GM04504 (cell line): ENCODE measurements at places on chromosomes 5 and 9.
A peak's percentile ranks its signal among the peaks of the same experiment; 100 is the strongest.

- DNase-seq, result no peak
Measured at GRCh38 chr5:99331061-99331460, 402.3 kb upstream of the CHD1 start.

- peak; percentile 27 for DNase-seq
Measured at GRCh38 chr9:69877852-69878514, 57.4 kb downstream of the CFAP95 start.

GRCh38 chr5:91495699-91496098 is 112.6 kb upstream of the ARRDC3 start:
- no peak for DNase-seq

GRCh38 chr5:1140818-1141189 is 28.9 kb upstream of the SLC12A7 start:
- DNase-seq, result no peak

DNA sequence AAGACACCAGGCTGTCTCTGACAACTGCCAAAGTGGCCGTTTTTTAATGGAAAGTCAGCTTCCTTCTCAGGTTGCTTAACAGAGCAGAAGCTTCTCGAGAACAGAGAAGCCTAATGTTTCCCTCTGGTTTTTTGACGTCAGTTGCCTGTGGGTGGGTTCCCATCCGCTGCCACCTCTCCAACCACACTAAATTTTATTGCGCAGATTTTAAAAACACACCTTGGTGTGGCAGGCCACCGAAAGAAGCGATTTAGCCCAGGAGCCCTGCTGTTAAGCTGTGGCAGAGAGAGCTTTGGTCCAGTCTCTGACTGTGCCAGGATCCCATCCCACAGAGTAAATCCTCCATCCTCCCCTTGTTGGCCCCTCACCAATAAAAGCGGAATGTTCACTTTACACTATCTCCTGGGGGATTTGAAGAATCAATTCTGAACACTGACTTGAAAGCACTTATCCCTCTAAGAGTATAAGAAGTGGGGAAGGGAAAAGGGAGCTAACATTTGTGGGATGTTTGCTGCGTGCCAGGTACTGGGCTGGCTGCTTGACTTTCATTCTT is 181.6 kb downstream of the AOPEP start:
- DNase-seq, result no peak

DNA sequence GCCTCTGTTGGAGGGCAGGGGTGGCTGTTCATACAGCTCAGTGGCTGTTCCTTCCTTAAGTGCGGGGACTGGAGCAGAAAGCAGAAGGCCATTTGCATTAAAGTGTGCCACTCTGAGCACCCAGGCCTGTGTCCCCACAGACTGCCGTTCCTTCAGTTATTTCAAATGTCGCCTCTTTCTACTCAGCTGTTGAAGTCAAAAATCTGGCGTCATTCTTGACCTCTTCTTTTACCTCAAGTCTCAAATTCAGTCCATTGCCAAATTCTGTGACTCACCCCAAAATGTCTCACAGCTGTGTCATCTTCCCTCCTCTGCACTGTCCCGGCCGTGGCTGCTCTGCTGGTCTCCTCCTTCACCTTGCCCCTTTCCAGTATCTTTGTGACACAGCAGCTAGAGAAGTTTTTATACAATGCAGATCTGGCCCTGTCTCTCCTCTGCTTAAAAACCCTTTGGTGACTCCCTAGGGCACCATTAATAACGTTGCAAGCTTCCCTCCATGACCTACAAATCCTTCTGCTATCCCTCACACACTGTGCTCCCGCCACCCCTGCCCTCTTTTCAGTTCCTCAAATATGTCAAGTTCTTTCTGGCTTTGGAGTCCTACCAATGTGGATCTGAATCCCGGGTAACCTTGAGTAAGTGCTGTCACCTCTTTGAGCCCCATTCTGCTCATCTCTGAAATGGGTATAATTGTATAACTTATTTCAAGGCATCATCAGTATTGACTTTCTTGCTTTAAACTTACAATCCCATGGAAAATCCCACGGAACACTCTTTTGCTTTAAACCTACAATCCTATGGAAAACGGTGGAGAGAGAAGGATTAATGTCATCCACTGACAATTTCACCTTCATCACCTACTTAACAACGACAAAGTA is 98.3 kb upstream of the BOD1 start:
- peak; percentile 82 for DNase-seq

- DNase-seq, result no peak
Measured at GRCh38 chr9:95876595-95876994, 1.1 kb downstream of the ERCC6L2 start.

DNA sequence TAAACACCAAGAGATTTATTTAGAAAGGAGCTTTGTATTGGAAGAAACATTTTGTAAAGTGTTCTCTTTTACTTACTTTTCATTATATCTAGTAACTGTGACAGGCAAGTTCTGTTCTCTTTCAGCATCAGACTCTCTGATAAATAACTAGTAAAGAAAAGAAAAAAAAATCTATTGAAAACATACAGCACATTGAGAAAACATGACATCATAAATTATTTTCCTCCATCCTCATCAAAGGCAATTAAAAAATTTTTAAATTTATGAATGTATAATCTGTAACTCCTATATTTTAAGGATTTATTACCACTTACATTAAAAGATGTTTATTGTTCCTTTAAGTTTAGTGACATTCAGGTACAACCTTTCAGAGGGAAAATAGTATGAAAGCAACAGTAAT is 11.1 kb downstream of the CCNH start:
- DNase-seq, result no peak

- DNase-seq, result no peak
Measured at GRCh38 chr5:38540314-38540713, 16.1 kb downstream of the LIFR start.

GRCh38 chr9:136621019-136621733 is 41.5 kb upstream of the EGFL7 start:
- no peak for DNase-seq

- DNase-seq, result no peak
Measured at GRCh38 chr5:60404171-60404570, 295.8 kb downstream of the DEPDC1B start.

DNA sequence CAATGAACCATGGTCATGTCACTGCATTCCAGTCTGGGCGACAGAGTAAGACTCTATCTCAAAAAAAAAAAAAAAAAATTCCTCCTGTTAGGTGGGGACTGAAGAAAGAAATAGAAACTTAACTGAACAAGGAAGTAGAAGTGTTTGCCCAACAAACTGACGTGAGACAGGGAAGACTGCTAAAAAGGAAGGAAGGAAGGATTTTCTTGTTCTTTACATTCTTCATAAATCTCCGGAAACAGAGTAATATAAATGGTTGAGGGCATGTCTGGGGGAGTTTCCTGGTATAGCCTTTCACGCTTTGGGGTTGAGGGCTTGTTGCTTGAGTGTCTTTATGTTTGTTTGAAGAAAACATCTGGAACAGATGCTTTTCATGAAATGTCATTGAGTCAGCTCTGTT is 3.1 kb downstream of the TOR1B start:
- no peak for DNase-seq

GRCh38 chr5:147400881-147401280 is 109.0 kb downstream of the DPYSL3 start:
- no peak for DNase-seq

- DNase-seq, result no peak
Measured at GRCh38 chr9:137366891-137367381, 56.0 kb downstream of the EXD3 start.

GRCh38 chr9:14247577-14247976 is 66.4 kb downstream of the NFIB start:
- DNase-seq, result no peak

DNA sequence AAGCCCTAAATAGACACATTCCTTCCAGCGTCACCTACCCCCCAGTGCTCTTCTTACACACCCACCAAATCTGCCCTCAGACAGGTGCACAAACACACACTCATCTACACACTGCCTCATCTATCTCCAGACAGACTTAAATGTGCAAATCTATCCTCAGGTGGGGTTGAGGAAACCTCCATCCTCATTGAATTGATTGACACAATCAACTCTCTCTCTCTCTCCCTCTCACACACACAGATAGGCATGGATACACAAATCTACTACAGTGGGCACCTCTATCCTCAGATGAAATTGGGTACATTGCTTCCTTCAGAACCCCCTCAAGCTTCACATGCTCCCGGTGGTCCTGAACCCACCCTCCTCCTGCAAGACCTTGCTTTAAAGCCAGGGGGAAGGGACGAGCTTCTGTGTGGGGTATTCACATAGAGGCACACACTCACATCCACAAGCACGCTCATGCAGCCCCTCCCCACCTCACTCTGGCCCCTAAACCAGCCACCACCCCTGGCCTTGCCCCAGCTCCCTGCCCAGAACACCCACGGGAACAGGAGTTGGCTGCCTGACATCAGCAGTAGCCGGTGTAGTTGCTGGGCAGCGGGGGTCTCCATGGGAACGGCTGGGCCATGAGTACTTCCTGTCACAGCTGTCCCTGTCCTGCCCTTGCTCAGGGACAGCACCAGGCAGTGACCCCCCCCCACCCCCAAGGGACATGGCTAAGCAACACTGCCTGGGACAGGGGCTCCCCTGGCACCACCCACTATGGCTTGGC is 22.8 kb downstream of the PCDH1 start:
- no peak for DNase-seq

DNA sequence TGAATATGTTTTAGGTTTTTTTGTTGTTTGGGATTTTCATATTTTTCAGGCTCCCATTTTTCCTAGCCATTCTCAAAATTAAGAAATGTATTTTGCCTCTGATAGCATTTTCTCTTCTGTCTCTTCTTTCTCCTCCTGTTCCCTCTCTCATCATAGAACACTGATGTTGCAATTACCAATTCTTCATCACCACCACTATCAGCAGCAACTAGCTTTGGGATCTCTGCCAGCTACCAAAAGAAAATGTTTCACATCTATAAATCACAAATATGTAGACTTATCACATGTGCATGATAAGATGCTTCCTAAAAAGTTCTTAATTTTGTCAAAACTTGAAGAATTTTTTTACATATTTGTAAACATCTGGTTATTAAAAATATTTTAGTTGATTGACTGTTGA is 887.1 kb downstream of the MAT2B start:
- DNase-seq, result no peak

DNA sequence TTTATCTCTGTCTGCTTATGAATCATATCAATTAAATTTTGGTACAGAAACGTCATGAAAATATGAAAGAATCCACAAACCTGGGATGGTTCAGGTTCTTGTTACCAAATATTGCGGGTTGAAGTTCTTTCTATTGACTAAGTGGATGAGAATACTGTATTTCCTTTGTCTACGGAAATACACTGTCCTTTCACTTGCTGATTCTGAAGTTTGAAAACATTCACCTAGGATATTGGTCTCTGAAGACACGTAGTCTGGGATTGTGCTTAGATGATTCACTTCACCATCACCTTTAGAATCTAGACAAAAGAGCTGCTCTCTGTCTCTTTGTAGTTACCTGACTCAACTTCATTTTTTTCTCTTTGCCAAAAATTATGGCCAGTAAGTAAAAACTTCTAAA is 222.4 kb downstream of the FBN2 start:
- no peak for DNase-seq

- no peak for DNase-seq
Measured at GRCh38 chr5:170485616-170485911, 18.3 kb upstream of the KCNIP1 start.

DNA sequence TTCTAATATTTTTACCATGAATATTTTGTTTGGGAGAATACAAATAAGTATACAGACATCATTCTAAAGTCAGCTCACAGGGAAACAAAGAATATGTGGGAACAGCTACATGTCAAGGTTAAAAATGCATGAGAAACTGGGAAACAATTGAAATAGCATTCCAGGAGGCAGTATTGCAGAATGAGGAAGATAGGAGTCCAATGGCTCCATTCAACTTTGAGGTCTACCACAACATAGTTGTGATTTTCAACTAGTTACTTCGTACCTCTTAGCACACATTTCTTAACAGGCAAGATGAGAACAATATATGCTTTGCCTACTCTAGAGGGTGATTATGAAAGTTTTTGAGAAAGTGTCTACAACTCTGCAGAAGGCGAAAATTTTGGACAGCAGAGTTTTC is 35.2 kb upstream of the CAST start:
- DNase-seq, result peak; percentile 78

GRCh38 chr9:114314881-114315722 is 7.8 kb upstream of the ORM1 start:
- no peak for DNase-seq

DNA sequence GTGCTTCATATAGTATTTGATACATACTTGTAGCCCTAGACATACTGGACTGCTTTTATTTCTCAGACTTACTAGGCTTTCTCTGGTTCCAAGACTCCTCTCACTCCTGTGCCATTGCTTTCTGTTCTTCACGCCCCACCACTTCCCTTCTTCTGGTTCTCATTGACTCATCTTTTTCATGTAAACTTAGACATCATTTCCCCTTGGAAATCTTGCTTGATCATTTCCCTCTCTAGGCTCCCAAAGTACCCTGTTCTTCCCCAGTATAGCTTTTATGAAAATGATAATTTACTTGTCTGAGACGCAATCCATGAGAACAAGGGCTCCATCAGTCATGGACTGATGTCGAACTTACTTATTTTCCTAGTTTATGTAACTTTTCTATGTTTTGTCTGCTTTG is 83.5 kb downstream of the TLR4 start:
- DNase-seq, result no peak

DNA sequence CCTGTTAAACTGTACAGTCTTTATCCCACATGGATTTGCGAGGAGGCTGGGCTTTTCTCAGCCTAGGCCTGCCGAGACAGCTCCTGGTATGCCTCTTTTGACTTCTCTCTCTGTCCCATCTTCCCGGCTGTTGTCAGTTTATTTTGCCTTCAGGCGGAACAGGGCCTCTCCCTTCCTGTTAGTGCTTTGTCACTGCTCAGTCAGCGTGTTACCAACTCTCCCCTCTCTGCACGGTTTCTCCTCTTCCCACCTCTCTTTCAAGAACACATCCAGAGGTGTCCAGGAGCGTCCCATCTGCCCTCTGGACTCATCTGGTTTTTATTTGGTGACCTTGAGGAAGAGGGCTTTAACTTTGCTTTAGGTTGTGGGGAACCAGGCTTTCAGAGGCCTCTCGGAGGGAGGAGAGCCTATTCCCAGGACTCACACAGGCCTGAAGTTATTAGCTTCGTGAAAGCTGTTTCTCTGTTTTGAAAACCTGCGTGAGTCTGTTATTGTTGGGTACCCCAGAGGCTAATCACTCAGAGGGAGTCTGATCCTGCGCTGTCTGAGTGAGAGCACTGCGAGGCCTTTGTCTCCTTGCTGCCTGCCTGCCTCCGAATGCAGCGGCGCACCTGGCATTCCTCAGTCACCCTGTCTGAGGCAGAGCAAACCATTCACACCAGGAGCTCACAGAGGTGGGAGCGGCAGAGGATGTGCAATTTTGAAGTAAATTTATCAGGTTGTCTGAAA is 234.4 kb upstream of the MPDZ start:
- DNase-seq, result peak; percentile 3
